ENCODE measurements at places on chromosomes 16 and 17. TPM values are rescaled to one million over a fixed set of nuclear protein-coding genes. Genes with fewer than 3 reads are reported as not detected.

- no peak for DNase-seq
These were observed 78.3 kb downstream of the RPA1 start for GRCh38 chr17:1907909-1908698.

GRCh38 chr16:54208237-54208636, 78.3 kb downstream of the IRX3 start:
- no peak for DNase-seq

- DNase-seq = no peak
These were observed 8.2 kb downstream of the MILR1 start for GRCh38 chr17:64457156-64457555.

DNA sequence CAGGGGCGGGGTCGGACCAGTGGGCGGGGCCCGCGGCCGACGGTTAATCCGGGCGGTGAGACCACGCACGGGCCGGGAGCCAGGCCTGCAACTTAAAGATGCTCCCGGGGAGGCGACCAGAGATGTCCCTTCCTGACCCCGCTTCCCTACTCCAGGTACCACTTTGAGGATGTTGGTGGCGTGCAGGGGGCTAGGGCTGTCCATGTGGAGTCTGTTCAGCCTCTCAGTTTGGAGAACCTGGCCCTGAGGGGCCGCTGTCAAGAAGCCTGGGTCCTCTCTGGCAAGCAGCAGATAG, 580 bp downstream of the RANGRF start:
- peak; percentile 85 for DNase-seq

- DNase-seq = no peak
These were observed 9.0 kb downstream of the MAP2K6 start for GRCh38 chr17:69423450-69423849.

The RNF157 gene
- 3.0 TPM for total RNA-seq

GRCh38 chr17:64064331-64064730, 43.9 kb upstream of the ICAM2 start:
- DNase-seq = no peak

GRCh38 chr17:63929860-63930766, 2.0 kb downstream of the CD79B start:
- no peak for DNase-seq

DNA sequence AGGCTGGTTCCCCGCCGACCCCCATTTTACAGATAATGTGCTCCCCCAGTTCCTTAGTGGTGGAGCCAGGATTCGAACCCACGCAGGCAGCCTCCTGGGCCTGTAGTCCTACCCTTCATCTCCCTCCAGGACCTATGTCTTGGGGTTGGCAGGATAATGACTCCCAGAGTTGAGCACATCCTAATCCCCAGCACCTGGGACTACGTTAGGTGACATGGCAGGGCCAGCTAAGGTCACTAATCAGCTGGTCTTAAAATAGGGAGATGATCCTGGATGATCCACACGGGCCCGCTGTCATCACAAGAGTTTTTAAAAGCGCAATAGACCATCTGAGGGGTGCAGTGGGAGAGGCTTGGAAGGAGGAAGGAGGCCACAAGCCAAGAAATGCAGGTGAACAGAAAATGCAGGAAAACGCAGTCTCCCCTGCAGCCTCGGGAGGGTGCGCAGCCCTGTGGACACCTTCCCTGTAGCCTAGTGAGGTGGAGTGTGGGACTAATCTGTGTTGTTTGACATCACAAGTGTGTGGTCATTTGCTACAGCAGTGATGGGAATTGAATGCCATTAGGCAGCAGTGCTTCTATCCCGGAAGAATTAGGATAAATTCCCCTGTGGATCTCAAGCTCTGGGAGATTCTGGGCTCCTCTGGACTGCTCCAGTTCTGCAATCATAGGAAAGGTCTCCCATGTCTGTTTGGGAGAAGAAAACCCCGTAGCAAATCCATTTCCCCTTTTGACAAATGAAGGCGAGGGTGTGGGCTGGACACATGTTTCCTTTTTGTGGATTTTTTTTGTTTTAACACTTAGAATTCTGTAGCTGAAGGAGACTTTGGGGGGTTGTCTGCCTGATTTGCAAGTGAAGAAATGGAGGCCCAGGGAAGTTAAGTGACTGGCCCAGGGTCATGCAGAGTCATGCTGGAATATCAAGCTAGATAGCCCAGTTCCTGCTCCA, 297.7 kb downstream of the SEC14L1 start:
- DNase-seq = no peak

GRCh38 chr16:85557083-85557970, 55.8 kb upstream of the GSE1 start:
- DNase-seq = no peak

DNA sequence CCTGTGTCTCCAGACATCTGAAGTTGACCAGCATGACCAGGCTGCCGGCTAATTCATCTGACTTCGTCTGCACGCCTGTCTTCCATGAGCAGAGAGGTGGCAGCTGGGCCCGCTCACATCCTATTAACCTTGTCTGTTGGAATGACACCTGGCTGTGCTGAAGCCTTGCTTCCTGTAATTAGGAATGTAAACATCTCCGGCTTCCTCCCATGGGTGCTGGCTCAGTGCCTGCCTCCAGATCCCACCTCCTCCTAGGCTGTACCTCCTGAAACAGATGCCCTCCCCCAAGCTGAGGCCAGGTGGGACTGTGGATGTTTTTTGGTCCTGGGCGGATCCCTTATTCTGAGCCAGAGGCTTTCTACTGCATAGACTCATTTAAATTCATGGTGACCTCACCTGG, 296.3 kb downstream of the HS3ST4 start:
- DNase-seq = no peak

- DNase-seq = no peak
These were observed 24.8 kb downstream of the PDIA2 start for GRCh38 chr16:307691-308312.

DNA sequence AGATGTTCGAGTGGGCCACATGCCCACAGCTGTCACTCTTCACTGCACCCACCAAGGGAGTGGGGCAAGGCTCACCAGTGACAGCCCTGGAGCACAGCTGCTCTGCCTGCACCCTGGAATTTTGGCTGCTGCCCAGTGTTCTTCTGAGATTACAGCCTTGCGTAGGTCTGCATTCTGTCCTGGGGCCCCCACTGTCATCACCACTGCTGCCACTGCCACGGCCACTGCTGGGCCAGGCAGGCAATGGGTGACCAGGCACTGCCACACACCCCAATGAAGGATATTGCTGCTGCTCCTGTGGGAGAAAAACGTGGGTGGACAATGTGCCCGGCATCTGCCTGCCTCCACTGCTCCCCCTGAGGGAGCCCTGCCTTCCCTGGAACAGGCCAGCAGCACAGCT, 1717.0 kb downstream of the TP53TG3F start:
- DNase-seq = no peak

GRCh38 chr16:78763821-78764440, 664.5 kb downstream of the WWOX start:
- DNase-seq = peak; percentile 58

- DNase-seq = no peak
These were observed 25.5 kb upstream of the TMEM132E start for GRCh38 chr17:34553907-34554306.

All from ovary (tissue), 10 donors.